ENCODE measurements at places on chromosomes 2 and 18. TPM values are rescaled to one million over a fixed set of nuclear protein-coding genes. Genes with fewer than 3 reads are reported as not detected.

LIMS3 gene
- 0.59 TPM for total RNA-seq

ZNF407 gene
- 24.3 TPM for total RNA-seq

KCNG3 gene
- total RNA-seq, result not detected

PTPN4 gene
- 47.6 TPM for total RNA-seq

RAB27B gene
- 2.7 TPM for total RNA-seq

COLEC12 gene
- total RNA-seq, result not detected

CD28 gene
- 124 TPM for total RNA-seq

C2orf78 gene
- not detected for total RNA-seq

INPP5D gene
- 128 TPM for total RNA-seq

RBKS gene
- total RNA-seq, result 1.6 TPM

G6PC2 gene
- not detected for total RNA-seq

TNS1 gene
- total RNA-seq, result 1.0 TPM

DAPL1 gene
- total RNA-seq, result not detected

COL4A3 gene
- total RNA-seq, result not detected

IL36A gene
- 0.32 TPM for total RNA-seq

LRRTM1 gene
- total RNA-seq, result not detected

PROKR1 gene
- total RNA-seq, result 0.05 TPM

CD8B gene
- 2.8 TPM for total RNA-seq

TMEM178A gene
- not detected for total RNA-seq

CFAP65 gene
- not detected for total RNA-seq

TBC1D8 gene
- 0.51 TPM for total RNA-seq

LONRF2 gene
- 0.54 TPM for total RNA-seq

MBD5 gene
- total RNA-seq, result 45.8 TPM

OR6B2 gene
- total RNA-seq, result not detected

HMSD gene
- total RNA-seq, result 14.6 TPM

TTR gene
- not detected for total RNA-seq

GALR1 gene
- total RNA-seq, result not detected

SERPINB12 gene
- total RNA-seq, result not detected

CCDC85A gene
- not detected for total RNA-seq

POTEC gene
- not detected for total RNA-seq

BOLL gene
- not detected for total RNA-seq

NTSR2 gene
- not detected for total RNA-seq

FOXD4L1 gene
- total RNA-seq, result 0.10 TPM
